ENCODE measurements at places on chromosomes 16 and 17. TPM values are rescaled to one million over a fixed set of nuclear protein-coding genes. Genes with fewer than 3 reads are reported as not detected.

DNA sequence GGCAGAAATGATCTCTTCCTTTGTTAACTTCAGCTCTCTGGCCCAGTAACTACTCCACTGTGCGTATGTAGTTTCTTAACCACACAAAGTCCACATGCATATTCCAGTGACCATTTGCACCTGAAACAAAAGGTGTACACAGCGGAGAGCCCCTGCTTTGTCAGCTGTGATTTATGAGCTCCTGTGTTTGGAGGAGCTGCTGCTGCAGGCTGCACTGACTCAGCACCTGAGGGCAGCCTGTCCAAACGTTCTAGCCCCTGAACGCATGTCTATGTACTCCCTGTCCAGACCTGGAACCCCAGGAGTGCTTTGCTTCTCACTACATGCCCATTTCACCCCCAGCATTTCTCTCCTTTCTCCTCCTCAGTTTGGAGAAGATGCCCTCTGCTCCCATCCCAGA, 216.1 kb downstream of the ABCC12 start:
- no peaks in the 10 kb centered on the region for H3K27me3 ChIP-seq
- no peak overlapping the region for H3K4me3 ChIP-seq
- H3K36me3 ChIP-seq: no peaks in the 10 kb centered on the region
- H3K4me1 ChIP-seq: no peaks in the 10 kb centered on the region

GRCh38 chr16:10787304-10787703, 31.3 kb downstream of the TVP23A start:
- no peaks in the 10 kb centered on the region for H3K36me3 ChIP-seq
- H3K27me3 ChIP-seq: no peaks in the 10 kb centered on the region
- DNase-seq: no peak
- no peak overlapping the region for H3K27ac ChIP-seq
- no peaks in the 10 kb centered on the region for H3K4me1 ChIP-seq
- no peak overlapping the region for H3K4me3 ChIP-seq

DNA sequence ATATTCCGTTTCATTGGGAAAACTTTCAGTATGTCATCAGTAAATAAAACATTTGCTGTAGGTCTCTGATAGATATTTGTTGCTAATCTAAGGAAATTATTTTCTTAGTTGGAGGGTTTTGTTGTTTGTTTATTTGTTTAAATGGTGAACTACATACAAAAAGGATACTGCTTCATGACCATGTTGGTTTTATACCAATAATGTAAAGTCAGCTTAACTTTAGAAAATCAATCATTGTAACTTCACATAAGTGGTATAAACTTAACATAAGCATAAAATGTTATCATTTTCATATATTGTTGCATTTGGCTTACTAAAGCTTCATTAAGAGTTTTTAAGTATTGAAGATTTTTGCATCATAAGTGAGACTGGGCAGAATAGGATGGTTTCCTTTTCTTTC, 57.9 kb downstream of the NSRP1 start:
- no peaks in the 10 kb centered on the region for H3K36me3 ChIP-seq
- no peaks in the 10 kb centered on the region for H3K4me1 ChIP-seq
- no peaks in the 10 kb centered on the region for H3K27me3 ChIP-seq

DNA sequence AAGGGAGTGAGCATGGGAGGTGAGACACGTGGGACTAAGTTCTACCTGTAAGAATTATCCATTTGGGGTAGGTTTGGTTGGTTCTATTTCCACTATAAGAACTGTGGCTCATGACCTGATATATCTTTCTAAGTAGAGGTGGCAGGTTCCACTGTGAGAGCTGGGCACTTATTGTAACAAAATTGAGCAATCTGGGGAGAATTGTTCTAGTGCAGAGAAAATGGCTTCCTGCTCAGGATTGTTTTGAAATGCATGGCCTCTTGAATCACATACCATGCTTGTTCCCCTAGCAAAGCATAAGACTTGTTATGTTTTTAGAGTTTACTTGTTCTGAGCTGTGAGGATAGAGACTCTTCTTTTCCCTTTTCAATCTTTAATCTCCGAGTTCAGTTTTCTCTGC, 125.9 kb downstream of the MAP2K6 start:
- H3K4me1 ChIP-seq: no peaks in the 10 kb centered on the region
- H3K36me3 ChIP-seq: no peaks in the 10 kb centered on the region
- no peak for DNase-seq

- H3K27me3 ChIP-seq: no peaks in the 10 kb centered on the region
- H3K4me1 ChIP-seq: no peaks in the 10 kb centered on the region
- no peak for DNase-seq
- H3K36me3 ChIP-seq: no peaks in the 10 kb centered on the region
- H3K4me3 ChIP-seq: no peak overlapping the region
Measured at GRCh38 chr16:55010492-55011160, 80.0 kb downstream of the IRX5 start.

DNA sequence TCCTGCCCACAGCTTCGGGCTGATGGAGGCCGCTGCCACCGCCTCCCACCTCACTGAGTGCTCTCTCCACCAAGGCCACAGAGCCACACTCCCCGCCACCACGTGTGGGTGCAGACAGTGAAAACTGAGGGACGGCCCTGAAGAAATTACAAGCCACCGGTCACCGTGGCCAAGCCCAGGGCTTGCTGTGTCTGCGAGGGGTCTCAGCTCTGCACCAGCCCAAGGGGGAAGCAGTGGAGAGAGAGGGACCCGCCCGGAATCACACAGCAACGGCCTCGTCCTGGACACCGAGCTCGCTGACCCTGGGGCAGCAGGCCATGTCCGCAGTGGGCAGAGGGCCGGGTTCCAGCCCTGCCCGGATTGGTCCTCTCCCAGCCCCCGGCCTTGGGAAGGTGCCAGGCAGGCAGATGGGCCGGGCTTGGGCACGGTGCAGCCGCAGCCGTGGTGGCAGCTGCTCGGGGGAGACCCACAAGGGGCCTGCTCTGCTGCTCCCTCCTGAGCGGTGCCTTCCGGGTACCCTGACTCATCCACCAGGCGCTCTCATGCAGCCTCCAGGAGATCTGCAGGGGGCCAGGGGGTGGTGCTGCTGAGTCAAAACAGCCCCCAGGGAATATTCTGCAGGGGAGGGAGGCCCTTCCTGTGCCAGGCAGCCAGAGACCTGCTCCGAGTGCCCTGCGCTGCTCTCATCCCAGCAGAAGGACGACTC, 52.0 kb downstream of the CBFA2T3 start:
- H3K27me3 ChIP-seq: peaks cover 11% of the 10 kb centered on the region
- H3K36me3 ChIP-seq: no peaks in the 10 kb centered on the region
- H3K4me1 ChIP-seq: peaks cover 10% of the 10 kb centered on the region
- no peak for DNase-seq
- H3K4me3 ChIP-seq: no peak overlapping the region
- no peak overlapping the region for H3K27ac ChIP-seq

- no peaks in the 10 kb centered on the region for H3K4me1 ChIP-seq
- no peak for DNase-seq
- no peak overlapping the region for H3K27ac ChIP-seq
- H3K36me3 ChIP-seq: peaks cover 21% of the 10 kb centered on the region
Measured at GRCh38 chr16:57213462-57213861, 27.3 kb downstream of the RSPRY1 start.

DNA sequence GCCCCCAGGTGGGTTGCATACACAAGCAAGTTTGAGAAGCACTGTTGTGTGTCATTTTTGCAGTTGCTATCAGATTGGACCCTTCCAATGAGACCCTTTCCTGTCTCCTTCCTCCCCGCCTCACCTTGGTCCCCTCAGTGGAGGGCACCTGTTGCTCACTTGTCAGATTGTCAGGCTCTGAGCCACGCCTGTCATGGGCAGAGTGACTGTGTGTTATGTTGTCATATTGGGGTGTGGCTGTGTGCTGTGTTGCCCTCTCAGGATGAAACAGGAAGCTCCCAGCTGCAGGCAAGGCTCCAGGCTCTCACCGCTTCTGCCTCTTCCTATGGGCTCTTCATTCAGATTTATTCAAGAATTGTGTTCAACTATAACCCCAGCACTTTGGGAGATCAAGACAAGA, 302.9 kb downstream of the CPPED1 start:
- no peaks in the 10 kb centered on the region for H3K27me3 ChIP-seq
- no peak overlapping the region for H3K27ac ChIP-seq
- no peaks in the 10 kb centered on the region for H3K4me1 ChIP-seq
- no peaks in the 10 kb centered on the region for H3K36me3 ChIP-seq

- H3K4me3 ChIP-seq: no peak overlapping the region
- H3K27me3 ChIP-seq: no peaks in the 10 kb centered on the region
Measured at GRCh38 chr16:87062569-87063442, 254.4 kb downstream of the C16orf95 start.

DNA sequence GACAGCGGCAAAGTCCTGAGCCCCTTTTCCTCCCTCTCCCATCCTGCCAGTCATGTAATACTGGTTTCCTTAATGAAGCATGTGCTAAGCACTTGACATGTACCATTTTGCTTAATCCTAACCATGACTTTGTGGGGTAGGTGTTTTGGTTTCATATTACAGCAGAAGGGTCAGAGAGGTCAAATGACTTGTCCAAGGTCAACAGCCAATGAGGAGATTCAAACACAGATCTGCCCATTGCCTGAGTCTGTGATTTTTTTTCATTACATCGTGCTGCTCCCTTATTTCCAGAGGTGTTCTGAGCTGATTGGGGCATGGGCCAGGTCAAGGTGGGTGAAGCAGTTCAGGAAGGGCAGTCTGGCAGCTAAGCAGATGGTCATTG, 17.6 kb upstream of the PHF12 start:
- H3K27me3 ChIP-seq: no peaks in the 10 kb centered on the region
- no peaks in the 10 kb centered on the region for H3K36me3 ChIP-seq
- no peak overlapping the region for H3K4me3 ChIP-seq
- no peak overlapping the region for H3K27ac ChIP-seq
- no peaks in the 10 kb centered on the region for H3K4me1 ChIP-seq
- DNase-seq: no peak

DNA sequence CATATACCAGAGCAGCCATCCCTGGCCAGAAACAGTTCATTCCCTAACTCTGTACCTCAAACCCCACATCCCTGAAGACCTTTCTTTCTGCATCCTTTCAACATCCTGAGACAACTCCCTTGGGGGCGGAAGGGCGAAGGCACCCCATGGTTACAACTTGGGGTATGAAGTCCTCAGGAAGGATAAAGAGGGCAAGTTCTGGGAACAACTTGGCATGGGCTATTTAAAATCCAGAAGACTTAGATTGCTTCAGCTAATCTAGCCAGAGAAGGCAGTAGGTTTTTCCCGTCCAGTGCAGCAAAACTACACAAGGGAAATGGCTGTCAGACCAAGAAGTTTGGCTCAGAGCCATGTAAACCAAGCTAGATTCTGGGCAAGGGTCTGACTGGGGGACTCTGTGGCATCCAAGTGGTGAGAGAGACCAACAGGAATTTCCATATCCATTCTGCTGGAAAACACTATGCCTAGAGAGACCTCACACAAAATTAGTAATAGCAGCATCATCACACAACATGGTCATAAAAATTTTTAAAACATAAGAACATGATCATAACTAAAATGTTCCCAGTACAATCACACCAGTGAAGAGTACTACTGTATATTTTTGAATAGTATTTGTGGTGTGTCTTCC, 113.2 kb downstream of the CDYL2 start:
- H3K4me3 ChIP-seq: no peak overlapping the region
- no peak for DNase-seq
- no peaks in the 10 kb centered on the region for H3K4me1 ChIP-seq
- no peaks in the 10 kb centered on the region for H3K36me3 ChIP-seq
- H3K27me3 ChIP-seq: no peaks in the 10 kb centered on the region
- H3K27ac ChIP-seq: no peak overlapping the region

DNA sequence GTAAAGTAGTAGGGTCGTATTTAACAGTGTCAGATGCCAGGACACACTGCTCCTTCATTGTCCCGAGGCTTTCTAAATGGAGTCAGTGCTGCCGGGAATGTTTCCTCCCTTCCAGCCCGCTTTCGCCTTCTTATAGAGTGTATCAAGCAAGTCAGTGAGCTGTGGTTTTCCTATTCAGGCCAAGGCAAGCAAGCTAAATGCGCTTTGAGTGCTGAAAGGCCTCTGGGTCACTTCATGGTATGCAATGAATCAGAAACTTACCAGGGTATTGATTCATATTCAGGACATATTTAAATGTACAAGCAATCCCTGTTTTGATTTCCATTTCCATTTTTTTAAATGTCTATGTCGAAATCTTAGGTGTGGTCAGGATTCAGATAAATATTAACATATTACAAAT, 327.9 kb upstream of the SOX9 start:
- no peaks in the 10 kb centered on the region for H3K36me3 ChIP-seq
- DNase-seq: no peak
- H3K27ac ChIP-seq: no peak overlapping the region
- no peaks in the 10 kb centered on the region for H3K4me1 ChIP-seq
- H3K4me3 ChIP-seq: no peak overlapping the region
- H3K27me3 ChIP-seq: peaks cover 5% of the 10 kb centered on the region

Gene LYRM1
- 50.9 TPM for total RNA-seq

Gene CETP
- 0.44 TPM for total RNA-seq

Gene KRTAP2-3
- total RNA-seq: not detected

Gene SPATA32
- total RNA-seq: not detected

Gene YPEL3
- 114 TPM for total RNA-seq

Gene HSD17B2
- not detected for total RNA-seq

Gene NPIPA7
- total RNA-seq: 5.6 TPM

Gene MMP2
- 113 TPM for total RNA-seq

Data from breast epithelium (tissue), 4 donors.